Stimulated activated CD8-positive, alpha-beta memory T cell treated with anti-CD3 and anti-CD28 coated beads, Interleukin-15, amount 100 ng/mL, for 4 hours (primary cell): ENCODE measurements at places on chromosomes 3 and 15.

- no peak for DNase-seq
Measured at GRCh38 chr3:77913524-77914174, 873.8 kb downstream of the ROBO2 start.

DNA sequence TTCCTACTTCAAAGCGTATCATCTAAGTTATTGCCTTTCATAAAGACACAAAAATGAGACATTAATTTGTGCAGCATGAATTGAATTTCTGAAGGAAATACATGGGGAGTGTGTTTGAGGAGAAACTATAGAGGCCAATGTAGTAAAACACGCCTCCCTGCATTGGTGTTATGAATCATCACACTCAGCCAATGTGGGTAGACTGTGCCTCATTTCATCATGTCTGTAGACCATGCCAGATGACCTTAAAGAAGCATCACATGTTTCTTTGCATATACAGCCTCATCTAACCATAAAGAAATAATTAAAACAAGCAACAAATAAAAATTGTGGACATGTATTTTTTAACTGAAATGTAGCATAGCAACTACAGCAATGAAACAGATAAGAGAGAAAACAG lies 486.0 kb upstream of the ADAMTS9 start:
- DNase-seq: no peak

DNA sequence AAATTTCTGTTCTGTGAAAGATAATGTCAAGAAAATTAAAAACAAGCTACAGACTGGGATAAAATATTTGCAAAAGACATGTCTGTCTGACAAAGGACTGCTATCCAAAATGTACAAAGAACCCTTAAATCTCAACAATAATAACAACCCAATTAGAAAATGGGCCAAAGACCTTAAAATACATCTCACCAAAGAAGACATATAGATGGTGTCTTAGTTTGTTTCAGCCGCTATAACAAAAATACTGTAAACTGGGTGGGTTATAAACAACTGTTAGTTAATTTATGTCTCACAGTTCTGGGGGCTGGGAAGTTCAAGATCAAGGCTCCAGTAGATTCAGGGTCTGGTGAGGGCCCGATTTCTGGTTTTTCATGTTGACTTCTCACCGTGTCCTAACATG lies 106.2 kb upstream of the AGTR1 start:
- DNase-seq: no peak

GRCh38 chr15:65916664-65917406 lies 47.5 kb downstream of the RAB11A start:
- peak; percentile 2 for DNase-seq

DNA sequence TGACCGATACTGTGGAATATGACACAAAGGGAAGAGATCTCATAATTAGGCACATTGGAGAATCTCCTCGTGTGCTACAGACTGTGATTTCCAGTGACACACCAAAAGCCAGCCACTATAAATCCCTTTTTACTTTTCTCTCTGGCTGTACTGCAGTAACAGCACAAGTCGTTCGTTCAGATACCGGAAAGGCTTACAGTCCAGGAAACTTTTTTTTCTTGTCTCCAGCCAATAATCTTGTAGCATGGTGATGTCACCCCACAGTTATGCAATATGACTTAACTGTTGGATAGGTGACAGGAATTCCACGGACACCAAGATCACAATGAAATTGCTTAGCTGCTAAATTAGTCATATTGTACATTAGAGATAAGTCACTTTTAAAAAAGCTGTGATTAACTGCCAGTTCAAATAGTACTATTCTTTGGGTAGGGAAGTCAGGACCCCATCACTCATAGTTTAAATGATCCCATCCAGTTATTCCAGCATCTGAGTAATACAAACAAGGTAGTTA lies 36.3 kb upstream of the TSC22D2 start:
- DNase-seq: no peak

- no peak for DNase-seq
Measured at GRCh38 chr3:154022606-154023005, 98.6 kb upstream of the ARHGEF26 start.

- no peak for DNase-seq
Measured at GRCh38 chr3:14312375-14312774, 90.0 kb upstream of the SLC6A6 start.

DNA sequence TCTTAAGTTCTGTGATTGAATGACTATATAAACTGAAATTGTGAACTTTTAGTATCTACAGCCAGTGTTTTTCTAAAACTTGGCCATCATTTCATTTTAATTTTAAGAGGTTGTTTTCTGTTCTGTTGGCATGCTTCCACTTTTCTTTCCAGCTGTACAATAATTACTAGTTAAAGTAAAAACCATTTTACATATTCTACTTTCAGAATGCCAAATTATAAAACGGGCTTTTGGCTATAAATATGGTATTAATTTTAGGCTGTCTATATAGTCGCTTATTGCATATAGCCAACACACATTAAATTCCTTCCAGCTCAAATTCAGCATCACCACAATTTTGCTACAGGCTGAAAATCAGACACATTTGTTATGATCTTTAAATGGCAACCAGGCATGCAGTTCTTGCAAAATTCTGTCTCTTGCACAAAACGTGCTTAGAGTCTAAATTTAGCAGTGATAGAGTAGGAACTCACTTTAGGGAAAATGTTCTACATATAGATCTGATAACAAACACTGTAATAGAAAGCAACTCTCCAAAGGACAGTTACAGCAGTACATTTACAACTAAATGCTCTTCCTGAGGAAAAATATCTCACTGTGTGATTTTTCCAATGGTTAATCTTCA lies 81.1 kb downstream of the BTD start:
- DNase-seq: no peak

GRCh38 chr3:20040548-20041196 lies 426 bp downstream of the KAT2B start:
- DNase-seq: peak; percentile 45

DNA sequence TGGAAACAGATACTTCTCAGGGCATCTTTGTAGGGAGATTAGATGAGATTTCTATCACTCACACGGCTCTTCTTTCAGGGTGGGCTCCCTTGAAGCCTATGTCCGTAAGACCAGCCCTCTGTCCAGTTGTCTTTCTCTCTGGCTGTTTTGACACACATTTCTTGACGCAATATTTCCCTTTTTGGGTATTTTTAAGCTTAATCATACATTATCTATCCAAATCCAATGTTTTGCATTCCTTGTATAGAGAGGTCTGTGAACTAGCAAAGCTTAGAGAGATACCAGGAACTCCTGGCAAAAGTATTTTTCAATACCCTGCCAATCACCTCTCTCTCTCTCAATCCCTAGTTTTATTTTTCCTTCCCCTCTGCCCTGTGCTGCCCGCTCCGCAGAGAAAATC lies 79.3 kb downstream of the EOMES start:
- no peak for DNase-seq

DNA sequence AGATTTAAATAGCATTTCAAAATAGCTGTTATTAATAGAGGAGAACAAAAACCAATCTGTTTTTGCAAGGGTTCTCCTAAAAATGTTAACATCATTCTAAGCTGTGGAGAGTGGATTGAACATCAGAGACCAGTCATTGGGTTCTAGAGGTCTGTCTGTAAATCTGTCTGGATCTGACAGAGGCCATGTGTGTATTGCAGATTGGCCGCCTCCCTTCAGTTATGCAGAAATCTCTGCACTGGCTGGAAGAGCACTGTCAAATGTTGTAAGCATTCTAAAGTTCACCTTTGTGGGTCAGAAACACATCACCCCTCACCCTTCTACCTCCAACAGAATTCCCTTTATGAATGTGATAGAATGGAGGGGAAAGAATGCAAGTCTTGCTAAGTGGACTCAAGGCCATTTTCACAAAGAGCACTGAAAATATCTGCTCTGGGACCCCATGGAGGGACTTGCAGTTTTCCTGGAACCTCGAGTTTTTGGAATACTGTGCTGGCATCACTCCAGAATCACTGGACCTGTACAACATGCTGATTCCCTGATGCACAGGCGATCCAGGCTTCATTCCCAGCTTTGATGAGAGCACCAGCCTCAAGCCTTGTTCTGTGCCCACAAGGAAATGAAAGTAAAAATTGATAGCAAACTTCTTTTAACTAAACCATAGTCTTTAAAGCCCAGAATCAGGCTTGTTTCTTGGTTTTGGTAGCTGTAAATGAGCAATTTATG lies 8.4 kb downstream of the FAM81A start:
- DNase-seq: no peak

GRCh38 chr15:77860071-77860691 lies 217.3 kb downstream of the TBC1D2B start:
- no peak for DNase-seq

- DNase-seq: no peak
Measured at GRCh38 chr3:188807006-188807405, 364.8 kb upstream of the TPRG1 start.

- DNase-seq: peak; percentile 18
Measured at GRCh38 chr15:85730001-85730820, 64.5 kb downstream of the KLHL25 start.

DNA sequence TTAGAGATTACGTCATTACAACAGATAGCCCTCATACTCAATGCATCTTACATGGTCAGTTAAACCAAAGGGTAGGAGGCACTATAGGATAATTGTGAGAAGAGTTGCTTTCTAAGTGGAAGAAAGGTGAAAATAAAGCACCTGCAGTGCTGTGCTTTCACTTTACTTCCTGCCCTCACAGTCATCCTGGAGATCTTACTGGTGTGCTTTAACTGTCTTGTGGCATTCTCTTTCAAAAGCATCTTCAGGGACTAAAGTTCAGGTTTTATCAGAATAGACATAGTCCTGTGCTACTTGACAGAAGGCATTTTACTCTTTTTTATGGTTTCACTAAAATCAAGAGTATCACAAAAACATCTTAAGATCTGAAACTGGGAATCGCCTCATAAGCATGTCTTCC lies 286.6 kb downstream of the ZBTB20 start:
- DNase-seq: no peak

GRCh38 chr15:70463453-70463834 lies 299.9 kb downstream of the UACA start:
- DNase-seq: no peak

DNA sequence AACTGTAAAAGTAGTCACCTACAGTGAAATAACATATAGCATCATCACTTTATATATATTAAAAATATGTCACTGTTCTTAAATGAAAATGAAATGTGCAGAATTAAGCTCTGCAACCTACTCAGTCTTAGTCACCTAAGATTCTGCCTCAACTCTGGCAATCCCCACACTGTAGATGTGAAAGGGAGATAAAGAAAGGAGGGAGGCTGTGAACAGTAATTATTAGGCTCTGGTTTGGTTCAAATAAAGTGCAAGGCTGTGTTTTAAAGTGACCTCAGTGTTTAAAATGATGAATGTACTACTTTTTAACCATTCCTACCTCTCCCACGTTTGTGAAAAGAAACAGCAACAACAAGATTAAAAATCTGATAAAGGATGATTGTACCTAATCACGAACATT lies 72.2 kb downstream of the ATP8B4 start:
- DNase-seq: no peak

GRCh38 chr15:44584162-44584749 lies 47.3 kb downstream of the EIF3J start:
- peak; percentile 27 for DNase-seq

GRCh38 chr3:122966045-122966444 lies 61.5 kb downstream of the SEMA5B start:
- DNase-seq: no peak

DNA sequence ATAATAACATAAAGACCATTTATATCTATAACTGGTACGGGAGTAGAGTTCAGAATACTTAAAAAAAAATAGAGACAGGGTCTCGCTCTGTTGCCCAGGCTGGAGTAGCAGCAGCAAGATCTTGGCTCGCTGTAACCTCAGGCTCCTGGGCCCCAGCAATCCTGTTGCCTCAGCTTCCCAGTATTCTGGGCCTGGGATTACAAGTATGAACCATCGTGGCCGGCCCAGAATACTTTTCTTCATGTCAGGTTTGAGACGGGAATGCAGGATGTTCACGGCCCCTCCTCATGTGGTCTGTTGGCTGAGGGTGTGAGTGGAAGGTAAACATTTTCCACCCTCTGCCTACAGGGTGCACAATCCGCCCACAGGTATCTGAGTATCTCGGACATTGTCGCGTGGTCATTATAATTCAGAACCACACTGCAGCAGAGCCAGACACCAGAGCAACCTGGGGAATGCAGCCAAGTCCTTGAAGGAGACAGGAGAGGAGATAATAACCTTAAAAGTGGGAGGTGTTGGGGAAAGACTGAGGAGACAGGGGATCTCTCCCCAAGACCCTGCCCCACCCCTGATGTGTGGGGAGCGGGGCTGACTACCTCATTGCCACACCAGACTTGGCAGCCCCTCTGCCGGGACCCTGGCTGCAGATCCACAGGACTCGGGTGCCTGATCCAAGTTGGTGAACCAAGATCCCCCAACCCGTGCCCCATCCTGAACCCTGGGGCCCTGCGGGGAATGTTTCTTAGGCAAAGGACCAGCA lies 106.8 kb downstream of the ADCY5 start:
- no peak for DNase-seq

DNA sequence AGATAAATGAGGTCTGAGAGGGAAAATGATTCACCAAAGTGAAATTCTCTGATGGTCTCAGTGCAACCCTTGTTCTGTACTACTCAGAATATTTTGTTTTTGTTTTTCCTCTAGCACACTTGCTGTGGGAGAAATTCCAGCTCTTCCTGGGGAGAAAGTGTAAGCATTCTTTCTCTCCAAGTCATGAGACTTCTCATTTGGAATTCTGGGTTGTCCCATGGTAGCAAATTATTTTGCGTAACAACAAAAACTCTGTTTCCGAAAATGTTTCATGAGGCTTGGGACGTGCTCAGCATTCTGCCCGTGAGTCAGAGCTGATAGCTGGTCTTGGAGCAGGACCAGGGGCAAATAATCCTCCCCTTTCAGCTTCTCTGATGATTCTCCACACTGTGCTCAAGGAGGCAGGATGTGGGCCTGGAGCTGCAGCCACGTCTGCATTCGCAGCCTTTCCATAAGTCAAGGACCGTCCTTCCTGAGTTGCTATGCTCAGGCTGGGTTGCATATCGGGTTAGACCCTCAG lies 70.3 kb downstream of the SENP2 start:
- no peak for DNase-seq

- DNase-seq: no peak
Measured at GRCh38 chr3:33855884-33856546, 57.6 kb downstream of the PDCD6IP start.

GRCh38 chr15:99283717-99284116 lies 32.4 kb downstream of the LRRC28 start:
- DNase-seq: no peak

GRCh38 chr15:101652786-101653430 lies 727 bp upstream of the TM2D3 start:
- no peak for DNase-seq

DNA sequence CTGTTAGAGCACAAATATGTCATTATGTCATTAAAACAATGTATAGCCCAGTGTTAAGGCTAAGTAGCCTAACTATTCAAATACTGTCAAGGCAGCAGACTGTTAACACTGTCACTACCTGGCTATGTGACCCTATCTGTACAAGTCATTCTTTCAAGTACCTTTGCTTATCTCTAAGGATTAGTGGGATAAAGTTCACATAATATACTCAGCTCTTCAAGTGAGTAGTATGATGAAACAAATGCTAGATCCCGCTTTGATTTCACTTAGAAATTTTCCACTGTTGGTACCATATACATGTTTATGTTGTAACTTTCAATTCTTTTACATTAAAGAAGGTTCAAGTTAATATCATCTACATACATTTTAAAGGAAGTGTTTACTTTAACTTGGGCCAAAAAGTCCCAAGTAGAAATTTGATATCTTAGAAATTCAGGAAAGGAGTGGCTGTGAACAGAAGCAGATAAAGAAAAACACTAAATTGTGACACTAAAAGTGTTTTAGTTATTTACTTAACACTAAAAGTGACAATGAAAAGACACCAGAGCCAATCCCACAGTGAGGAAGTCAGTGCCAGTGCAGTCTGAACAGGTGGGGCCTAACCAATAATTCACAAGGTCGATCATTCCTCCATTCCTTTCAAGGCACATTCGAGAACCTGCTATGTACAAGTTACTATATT lies 4.8 kb upstream of the RFX7 start:
- no peak for DNase-seq

- no peak for DNase-seq
Measured at GRCh38 chr3:120427201-120427600, 23.6 kb downstream of the FSTL1 start.
